ENCODE measurements at places on chromosomes 1 and 21. TPM values are rescaled to one million over a fixed set of nuclear protein-coding genes. Genes with fewer than 3 reads are reported as not detected.

Gene DISC1
- 13.5 TPM for total RNA-seq

Gene RXFP4
- not detected for total RNA-seq

Gene NPPB
- 43.4 TPM for total RNA-seq

Gene NOC2L
- total RNA-seq: 93.4 TPM

Gene DMBX1
- not detected for total RNA-seq

Gene OXCT2
- total RNA-seq: 4.6 TPM

Gene MROH9
- total RNA-seq: not detected

DNA sequence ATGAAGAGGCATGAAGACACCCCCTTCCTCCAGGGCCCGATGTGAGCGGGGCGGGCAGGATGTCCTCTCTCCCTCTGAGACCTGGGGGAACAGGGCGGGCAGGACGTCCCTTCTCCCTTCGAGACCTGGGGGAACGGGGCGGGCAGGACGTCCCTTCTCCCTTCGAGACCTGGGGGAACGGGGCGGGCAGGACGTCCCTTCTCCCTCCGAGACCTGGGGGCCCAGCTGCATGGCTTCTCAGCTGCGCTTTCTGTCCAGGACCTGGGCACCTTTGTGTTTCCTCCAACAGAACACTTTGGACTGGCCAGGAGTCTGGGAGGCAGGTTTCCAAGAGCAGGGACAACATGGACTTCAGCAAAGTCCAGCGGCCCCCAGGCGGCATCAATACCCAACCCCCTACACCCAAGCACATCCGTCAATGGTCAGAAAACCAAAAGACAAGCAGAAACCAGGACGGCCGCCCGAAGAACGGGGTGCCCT, 30.8 kb upstream of the ADARB1 start:
- no peaks in the 10 kb centered on the region for H3K4me1 ChIP-seq
- H3K36me3 ChIP-seq: no peaks in the 10 kb centered on the region
- H3K27me3 ChIP-seq: no peaks in the 10 kb centered on the region
- DNase-seq: no peak
- no peak overlapping the region for H3K27ac ChIP-seq

GRCh38 chr1:12511128-12511484, 106.9 kb downstream of the DHRS3 start:
- no peaks in the 10 kb centered on the region for H3K36me3 ChIP-seq
- no peak for DNase-seq
- no peaks in the 10 kb centered on the region for H3K27me3 ChIP-seq
- H3K27ac ChIP-seq: no peak overlapping the region

DNA sequence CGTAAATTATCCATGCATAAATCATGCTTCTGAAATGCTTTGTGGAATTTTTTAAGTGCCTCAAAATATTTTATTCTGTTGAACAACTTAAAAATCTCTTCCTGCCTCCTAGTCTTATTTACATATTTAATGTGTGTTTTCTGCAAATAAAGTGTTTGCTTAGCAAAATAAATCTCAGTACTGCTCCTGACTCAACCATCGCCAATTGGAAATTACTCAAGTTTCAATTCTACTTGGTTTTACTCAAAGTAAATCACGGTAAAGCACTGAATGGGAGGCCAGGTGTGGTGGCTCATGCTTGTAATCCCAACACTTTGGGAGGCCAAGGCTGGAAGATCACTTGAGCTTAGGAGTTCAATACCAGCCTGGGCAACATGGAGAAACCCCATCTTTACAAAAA, 152.2 kb upstream of the NR5A2 start:
- no peak overlapping the region for H3K27ac ChIP-seq
- no peaks in the 10 kb centered on the region for H3K36me3 ChIP-seq
- no peaks in the 10 kb centered on the region for H3K4me1 ChIP-seq

- H3K27ac ChIP-seq: no peak overlapping the region
- no peak overlapping the region for H3K4me3 ChIP-seq
- no peaks in the 10 kb centered on the region for H3K27me3 ChIP-seq
- no peaks in the 10 kb centered on the region for H3K36me3 ChIP-seq
- H3K4me1 ChIP-seq: peaks cover 9% of the 10 kb centered on the region
These were observed 33.0 kb upstream of the EPS8L3 start for GRCh38 chr1:109796484-109797302.

- no peaks in the 10 kb centered on the region for H3K27me3 ChIP-seq
- H3K27ac ChIP-seq: peak overlapping the region; percentile 52
- peak overlapping the region; percentile 80 for H3K4me3 ChIP-seq
- no peak for DNase-seq
- peaks cover 21% of the 10 kb centered on the region for H3K4me1 ChIP-seq
These were observed 1.5 kb downstream of the B4GALT2 start for GRCh38 chr1:43980255-43981134.

DNA sequence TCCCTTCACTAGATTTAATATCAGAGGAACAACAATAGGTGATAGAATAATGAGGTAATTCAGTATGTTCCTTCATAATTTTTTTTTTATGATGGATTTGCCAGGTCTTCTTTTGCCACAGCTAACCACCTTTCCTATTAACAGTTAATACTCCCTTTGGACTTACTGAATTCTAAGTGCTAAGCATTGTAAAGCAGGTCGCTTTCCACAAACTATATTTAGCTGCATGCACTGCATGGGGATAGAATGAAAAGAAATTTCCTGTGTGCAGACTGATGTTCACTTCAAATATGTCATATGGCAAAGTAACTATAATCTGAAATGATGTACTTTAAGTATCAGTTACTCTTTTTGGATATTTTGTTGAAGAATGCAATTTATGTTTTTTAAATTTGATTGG, 85.8 kb downstream of the GPR161 start:
- H3K27me3 ChIP-seq: no peaks in the 10 kb centered on the region
- H3K27ac ChIP-seq: no peak overlapping the region
- H3K4me1 ChIP-seq: no peaks in the 10 kb centered on the region
- peaks cover 2% of the 10 kb centered on the region for H3K36me3 ChIP-seq
- no peak for DNase-seq
- no peak overlapping the region for H3K4me3 ChIP-seq

GRCh38 chr21:15840406-15840805, 110.6 kb downstream of the USP25 start:
- H3K4me1 ChIP-seq: no peaks in the 10 kb centered on the region
- DNase-seq: no peak
- H3K27ac ChIP-seq: no peak overlapping the region
- H3K4me3 ChIP-seq: no peak overlapping the region
- no peaks in the 10 kb centered on the region for H3K27me3 ChIP-seq
- H3K36me3 ChIP-seq: no peaks in the 10 kb centered on the region

DNA sequence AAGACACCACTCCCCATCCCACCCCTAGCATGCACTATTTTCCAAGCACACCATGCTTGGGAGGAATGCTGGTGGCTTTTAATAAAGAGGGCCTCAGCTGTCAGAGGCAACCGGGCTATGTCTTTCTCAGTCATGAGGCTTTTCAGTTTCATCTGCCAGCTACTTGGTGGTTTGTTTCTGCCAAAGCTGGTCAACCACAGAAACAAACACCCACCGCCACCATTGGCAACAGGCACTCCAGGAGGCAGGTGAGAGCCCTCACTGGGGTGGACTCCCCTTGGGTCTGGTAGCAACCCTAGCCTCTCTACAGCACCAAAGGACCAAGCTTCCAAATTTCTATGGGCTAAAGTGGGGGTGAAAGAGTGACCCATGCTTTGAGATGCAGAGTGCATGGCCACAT, 54.3 kb upstream of the CD1D start:
- H3K4me1 ChIP-seq: no peaks in the 10 kb centered on the region
- no peak overlapping the region for H3K4me3 ChIP-seq
- no peak overlapping the region for H3K27ac ChIP-seq
- H3K36me3 ChIP-seq: no peaks in the 10 kb centered on the region
- no peaks in the 10 kb centered on the region for H3K27me3 ChIP-seq

DNA sequence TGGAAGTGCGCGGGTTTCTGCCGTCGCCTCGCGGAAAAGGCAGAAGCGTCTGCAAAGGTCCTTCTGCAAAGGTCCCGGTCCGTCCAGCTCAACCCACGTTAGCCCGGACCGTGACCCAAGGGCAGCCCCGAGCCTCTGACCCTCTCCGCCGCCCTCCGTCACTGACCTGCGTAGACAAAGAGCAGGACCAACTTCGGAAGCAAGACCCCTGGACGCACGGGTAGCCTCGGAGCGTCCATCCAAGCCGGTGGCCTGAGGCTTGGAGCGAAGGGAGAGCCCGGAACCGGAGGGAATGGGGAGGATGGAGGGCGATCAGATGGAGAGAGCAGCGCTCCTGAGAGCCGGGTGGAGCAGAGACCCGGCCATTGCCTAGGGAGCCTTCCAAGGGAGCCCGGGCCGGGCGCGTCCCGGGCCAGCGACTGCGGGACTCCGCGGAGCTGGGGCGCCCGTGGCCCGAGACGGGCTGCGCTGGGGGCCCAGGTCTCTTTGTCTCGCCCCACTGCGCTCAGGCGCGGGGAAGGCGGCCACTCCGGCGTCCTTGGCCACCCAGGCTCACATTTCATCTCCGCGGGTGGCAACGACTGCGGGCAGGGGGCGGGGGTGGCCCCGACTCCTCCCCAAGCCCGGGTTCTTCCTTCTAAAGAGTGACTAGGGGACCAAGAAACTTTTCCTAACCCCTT, at the start of gene CYYR1:
Gene CYYR1 (minus strand): TSS at position 585 of the 680 bp plus-strand sequence. CDS start 346 bp downstream, at position 239.
- no peaks in the 10 kb centered on the region for H3K27me3 ChIP-seq
- no peak within 1 kb of the TSS for H3K27ac ChIP-seq
- no peak for DNase-seq

DNA sequence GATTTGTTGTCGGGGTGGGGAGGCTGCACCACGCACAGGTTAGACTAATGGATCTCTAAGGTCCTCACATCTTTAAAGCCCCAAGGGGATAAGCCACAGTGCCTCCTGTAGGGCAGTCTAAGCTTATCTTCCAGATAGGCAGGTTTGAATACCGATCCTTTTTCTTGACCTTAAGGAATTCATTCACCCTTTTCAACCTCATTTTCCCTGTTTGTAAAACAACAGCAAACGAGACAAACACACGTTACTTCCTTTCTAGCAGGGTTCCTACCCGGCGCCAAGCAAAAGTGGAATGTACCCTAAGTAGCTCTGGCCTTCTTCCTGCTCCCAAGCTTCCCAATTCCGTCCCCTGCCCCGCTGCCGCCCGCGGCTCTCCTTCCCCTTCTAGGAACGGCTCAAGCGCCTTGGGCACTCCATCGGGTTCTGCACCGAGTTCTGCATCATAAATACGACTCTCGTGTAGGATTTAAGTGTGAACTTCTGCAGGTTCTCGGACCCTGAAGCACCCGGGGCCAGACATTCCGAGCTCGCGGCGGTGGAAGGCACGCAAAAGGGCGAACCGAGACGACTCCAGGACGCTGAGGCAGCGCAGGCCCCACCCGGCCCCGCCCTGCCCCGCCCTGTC, 548 bp upstream of the CDC20 start:
- H3K4me1 ChIP-seq: peaks cover 16% of the 10 kb centered on the region
- no peaks in the 10 kb centered on the region for H3K27me3 ChIP-seq
- peak; percentile 57 for DNase-seq

DNA sequence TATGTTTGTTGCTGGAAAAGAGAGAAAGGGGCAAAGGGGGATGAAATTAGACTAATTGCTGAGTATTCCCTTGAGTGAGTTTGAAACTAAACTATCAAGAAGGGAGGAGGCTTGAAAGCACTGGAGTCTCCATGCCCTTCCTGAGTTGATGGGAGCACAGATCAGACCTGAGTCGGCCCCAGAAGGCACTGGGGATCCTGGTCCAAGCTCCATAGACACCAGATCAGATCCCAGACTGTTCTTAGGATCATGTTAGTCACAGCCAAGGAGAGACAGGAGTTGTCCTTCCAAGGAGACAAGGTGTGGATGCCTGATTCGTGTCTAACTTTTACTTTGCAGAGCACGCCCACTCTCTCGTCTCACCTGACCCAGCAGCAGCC, 152.3 kb downstream of the NR5A2 start:
- DNase-seq: no peak
- H3K36me3 ChIP-seq: no peaks in the 10 kb centered on the region
- no peaks in the 10 kb centered on the region for H3K4me1 ChIP-seq
- no peak overlapping the region for H3K4me3 ChIP-seq
- no peak overlapping the region for H3K27ac ChIP-seq

DNA sequence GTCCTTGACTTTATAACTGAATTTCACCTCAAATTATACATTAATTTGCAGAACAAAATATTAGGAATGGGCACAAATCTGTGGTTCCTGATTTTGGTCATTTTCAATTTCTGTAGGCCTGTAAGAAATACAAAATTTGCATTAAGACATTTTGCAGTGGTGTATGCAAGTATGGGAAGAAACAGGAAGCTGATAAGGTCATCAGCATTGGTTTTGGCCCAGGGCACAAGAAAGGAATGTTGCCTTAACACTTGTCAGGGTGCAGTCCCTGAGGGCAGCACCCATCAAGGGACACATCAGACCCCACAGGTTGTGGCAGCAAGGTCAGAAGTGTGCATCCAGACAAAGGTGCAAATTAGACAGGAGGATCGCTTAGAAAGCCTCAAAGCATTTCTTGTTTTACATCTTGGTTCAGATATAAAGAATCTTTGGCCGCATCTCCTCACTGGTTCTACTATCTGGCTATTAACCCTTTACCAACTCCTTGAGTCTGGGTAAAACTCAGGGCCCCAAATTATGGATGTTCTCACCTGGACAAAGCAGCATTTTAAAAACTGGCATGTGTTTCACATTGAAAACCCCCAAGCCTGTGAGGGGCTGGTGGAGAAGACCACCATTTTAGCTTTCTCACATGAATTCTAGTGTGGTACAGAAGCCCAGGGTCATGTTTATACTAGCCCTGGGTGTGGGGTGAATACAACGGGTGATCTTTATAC, 182.4 kb downstream of the CDC7 start:
- H3K4me3 ChIP-seq: no peak overlapping the region
- H3K36me3 ChIP-seq: no peaks in the 10 kb centered on the region
- no peak for DNase-seq
- no peaks in the 10 kb centered on the region for H3K27me3 ChIP-seq

GRCh38 chr1:98854137-98854536, 150.5 kb downstream of the PLPPR5 start:
- H3K4me1 ChIP-seq: no peaks in the 10 kb centered on the region
- no peak for DNase-seq
- no peak overlapping the region for H3K27ac ChIP-seq
- H3K36me3 ChIP-seq: no peaks in the 10 kb centered on the region
- no peaks in the 10 kb centered on the region for H3K27me3 ChIP-seq

DNA sequence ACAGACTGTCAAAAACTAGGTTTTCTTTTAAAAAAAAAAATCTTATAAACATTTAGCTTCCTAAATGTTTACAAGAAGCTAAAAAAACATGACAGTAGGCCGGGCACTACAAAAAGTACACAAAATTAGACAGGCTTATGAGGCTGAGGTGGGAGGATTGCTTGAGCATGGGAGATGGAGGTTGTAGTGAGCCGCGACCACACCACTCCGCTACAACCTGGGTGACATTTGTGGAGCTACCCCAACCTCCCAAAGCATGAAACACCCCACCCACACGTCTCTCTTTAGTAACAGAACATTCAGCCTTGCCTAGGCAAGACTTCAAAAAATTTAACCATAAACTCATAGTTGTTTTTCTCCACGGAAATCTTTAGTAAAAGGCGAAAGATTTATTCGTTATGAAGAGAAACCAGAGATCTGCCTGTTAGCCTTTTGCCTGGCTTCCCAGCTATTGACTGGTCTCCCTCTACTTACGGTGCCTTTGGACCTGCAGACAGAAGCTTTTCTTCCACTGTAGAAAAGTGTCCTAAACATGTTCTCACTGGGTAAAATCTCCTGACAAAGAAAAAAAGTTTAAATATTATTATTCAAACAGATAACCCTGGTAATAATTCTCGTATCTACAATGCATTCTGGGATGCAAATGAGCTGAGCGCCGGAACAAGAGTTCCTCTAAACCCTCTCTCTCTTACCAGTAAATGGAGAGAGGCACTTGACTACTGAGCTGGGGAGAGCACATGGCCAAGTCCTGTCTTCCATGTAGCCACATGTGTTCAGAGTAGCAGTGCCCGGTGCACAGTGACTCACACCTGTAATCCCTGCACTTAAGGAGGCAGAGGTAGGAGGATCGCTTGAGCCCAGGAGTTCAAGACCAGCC, 9.2 kb downstream of the RNU5D-1 start:
- peak overlapping the region; percentile 80 for H3K27ac ChIP-seq
- no peaks in the 10 kb centered on the region for H3K27me3 ChIP-seq
- DNase-seq: peak; percentile 87

- peak; percentile 57 for DNase-seq
- no peak overlapping the region for H3K4me3 ChIP-seq
- no peaks in the 10 kb centered on the region for H3K27me3 ChIP-seq
These were observed 4.3 kb downstream of the DDAH1 start for GRCh38 chr1:85460555-85461088.
